NCI-H524 treated with DMSO at 0.1 percent for 48 hours (cell line): ENCODE measurements at places on chromosomes 5 and 9.

DNA sequence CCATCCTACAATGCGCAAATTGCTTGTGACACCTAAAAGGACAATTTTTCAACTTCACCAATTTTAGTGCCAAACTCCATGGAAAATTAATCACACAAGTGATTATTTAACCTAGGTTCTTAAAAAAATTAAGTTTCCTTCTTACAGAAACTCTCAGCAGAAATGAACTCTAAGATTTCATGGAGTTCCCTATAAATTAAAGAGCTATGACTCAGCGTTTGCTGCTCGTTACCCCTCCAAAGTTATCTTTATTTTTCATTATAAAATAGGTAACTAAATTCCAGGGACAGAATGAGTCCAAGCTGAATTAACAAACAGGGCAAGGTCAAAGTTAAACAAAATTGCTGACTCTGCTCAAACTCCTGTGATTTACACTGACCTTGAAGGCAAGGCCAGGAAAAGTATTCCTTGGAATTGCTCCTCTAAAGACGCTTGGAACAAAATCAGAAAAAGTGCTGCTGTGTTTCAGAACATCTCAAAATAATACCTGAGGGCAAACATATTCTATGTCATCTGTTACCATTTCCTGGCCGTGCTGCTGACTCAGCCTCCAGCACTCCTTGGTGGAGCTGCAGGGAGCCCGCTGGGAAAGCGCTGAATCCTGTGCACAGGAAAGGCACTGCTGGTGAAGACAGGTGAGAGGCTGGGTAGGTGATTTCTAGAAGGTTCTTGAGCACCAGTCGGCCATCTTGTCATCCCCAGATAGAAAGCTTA, 2.5 kb upstream of the CMBL start:
- no peak for DNase-seq

GRCh38 chr9:100229561-100229960, 123.2 kb downstream of the TEX10 start:
- DNase-seq, result no peak

GRCh38 chr5:161442471-161442870, 104.1 kb downstream of the GABRB2 start:
- peak; percentile 25 for DNase-seq

DNA sequence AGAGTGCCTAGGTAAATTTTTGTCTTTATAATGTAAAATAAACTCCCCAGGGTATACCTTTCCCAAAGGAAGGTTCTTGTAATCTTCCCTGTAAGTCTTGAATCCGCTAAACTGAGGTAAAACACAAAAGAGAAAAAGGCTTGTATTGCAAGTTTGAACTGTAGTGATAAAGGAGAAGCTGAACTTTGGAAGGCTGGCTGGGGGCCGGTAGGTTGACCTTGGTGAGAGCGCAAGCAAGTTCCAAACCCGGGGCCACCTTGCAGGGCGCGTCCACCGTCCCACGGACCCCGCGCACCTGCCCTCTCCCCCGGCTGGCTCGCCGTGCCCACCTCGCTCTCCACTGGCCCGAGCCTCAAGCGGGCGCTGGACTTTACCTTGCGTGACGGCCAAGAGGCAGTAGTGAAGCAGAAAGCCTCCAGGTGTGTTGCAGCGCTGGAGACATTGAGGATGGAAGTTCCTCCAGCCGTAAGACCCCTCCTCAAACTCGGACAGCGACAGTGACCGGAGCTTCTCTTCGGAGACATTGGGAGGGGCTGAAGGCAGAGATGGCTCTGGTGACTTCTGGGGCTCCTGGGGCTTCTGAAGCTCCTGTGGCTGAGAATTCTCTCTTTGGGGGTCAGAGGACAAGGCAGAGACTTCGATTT, 428 bp downstream of the SLCO4C1 start:
- DNase-seq, result no peak

DNA sequence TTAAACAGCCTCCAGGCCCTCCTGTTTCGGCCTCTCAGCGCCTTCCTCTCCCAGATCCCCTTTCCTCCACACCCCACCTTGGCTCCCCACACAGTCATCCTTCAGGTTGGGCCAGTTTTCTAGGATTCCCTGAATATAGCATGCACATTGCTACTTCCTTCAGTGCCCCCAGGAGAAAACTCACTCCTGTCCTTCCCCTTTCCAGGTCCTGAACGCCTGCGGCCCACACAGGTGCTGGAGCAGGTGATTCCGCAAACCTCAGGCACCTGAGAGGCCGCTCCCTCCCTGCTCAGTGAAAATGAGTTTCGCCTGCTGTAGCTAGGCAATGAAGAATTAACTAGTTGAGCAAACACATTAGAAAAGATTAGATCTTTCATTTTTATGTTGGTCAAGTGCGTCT, 185.0 kb downstream of the MED10 start:
- no peak for DNase-seq

- DNase-seq, result no peak
These were observed 135.4 kb downstream of the UGCG start for GRCh38 chr9:112032009-112032408.

DNA sequence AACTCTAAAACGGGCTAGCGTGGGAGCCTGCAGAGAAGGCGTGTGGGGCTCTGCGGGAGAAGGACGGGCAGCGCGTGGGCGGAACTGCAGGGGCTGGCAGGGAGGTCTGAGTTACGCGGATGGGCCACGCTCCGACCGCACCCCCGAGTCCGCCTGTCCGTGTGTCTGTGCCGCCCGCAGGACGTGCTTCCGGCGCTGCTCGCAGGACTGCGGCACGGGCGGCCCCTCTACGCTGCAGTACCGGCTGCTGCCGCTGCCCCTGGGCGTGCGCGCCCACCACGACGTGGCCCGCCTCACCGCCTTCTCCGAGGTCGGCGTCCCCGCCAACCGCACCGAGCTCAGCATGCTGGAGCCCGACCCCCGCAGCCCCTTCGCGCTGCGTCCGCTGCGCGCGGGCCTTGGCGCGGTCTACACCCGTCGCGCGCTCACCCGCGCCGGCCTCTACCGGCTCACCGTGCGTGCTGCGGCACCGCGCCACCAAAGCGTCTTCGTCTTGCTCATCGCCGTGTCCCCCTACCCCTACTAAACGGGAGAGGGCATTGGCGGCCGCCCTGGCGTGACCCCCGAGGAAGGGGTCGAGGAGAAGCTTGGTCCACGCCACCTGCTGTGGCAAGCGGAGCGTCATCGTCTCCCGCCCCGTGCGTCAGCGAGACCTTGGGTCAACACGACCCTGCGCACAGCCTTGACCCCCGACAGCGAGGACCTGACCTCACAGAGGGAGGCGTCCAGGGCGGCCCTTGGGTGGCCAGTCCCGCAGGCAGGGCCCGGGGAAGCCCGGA, 11.4 kb upstream of the ASS1 start:
- DNase-seq, result no peak

- no peak for DNase-seq
These were observed 419.7 kb upstream of the BRINP1 start for GRCh38 chr9:119788921-119789320.

- DNase-seq, result no peak
These were observed 75.6 kb downstream of the C7 start for GRCh38 chr5:40984884-40985283.

- no peak for DNase-seq
These were observed 441.3 kb upstream of the PIK3R1 start for GRCh38 chr5:67774267-67774552.

GRCh38 chr5:36683821-36684434, 77.5 kb downstream of the SLC1A3 start:
- DNase-seq, result no peak

DNA sequence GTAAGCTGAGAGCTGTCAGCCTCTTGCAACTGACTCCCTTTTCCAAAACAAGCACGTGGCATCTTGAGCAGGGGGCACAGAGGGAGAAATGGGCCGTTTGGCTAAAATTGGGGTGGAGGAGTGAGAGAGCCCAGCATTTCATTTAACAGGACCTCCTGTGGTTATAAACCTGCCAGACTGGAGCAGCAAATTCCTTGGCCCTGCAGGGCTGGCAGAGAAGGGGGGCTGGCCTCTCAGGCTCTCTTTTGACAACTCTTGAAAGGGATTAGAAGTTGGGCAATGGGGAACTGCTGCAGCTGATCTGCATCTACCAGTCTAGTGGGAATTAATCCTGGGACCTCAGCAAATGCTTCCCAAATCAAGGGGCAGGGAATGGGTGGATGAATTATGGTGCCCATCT, 7.2 kb upstream of the POU4F3 start:
- DNase-seq, result peak; percentile 81

DNA sequence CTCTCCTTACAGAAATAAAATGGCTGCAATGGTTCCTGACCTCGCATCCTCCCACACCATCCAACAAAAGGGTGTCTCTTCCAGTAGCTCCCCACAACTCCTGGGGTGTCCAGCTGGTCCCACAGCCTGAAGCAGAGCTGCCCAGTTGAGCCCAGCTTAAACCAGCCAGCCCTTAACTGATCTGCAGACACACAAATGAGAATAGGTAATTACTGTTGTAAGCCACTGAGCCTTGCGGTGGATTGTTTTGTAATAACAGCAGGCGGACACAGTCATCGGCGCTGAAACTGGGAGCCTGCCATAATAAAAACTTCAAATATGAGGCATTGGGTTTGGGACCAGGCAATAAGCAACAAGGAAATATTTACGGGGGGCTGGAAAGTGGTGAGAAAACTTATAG, 10.4 kb upstream of the ZBTB43 start:
- no peak for DNase-seq

DNA sequence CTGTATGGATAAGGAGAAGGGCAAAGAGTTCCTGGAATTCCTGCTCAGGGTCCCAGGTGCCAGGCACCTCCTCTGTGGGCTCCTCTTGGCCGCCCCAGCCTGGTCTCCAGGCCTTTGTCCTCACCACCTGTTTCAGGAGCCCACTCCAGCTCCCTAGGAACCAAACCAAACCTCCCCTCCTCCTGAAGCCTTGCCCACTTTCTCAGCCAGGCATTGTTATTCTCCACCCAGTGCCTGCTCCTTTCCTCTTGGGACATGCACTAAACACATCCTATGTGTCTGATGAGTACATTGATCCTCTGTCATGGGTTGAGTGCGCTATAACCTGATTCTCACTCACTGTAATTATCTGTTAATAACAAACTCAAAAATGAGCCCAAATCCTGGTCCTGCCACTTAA, 189.8 kb downstream of the SPOCK1 start:
- no peak for DNase-seq

GRCh38 chr9:107455425-107456135, 34.0 kb downstream of the KLF4 start:
- no peak for DNase-seq

DNA sequence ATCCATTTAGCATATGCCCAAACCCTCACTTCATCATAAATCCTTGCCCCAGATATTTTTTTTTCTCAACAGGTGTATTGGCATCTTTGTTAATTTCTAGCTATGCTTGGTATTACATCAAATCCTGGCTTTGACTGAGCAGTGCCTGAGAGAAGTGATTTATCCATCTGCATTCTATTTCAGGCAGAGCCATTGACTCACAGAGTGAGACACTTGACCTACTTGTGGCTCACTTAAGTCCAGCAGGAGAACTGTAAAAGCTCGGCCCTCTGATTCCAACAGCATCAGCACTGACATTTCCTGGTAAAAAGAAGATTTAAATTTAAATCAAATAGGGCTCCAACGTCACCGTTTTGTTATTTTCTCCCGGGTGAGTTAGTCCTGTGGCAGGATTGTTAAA, 93.4 kb downstream of the PLK2 start:
- DNase-seq, result no peak

DNA sequence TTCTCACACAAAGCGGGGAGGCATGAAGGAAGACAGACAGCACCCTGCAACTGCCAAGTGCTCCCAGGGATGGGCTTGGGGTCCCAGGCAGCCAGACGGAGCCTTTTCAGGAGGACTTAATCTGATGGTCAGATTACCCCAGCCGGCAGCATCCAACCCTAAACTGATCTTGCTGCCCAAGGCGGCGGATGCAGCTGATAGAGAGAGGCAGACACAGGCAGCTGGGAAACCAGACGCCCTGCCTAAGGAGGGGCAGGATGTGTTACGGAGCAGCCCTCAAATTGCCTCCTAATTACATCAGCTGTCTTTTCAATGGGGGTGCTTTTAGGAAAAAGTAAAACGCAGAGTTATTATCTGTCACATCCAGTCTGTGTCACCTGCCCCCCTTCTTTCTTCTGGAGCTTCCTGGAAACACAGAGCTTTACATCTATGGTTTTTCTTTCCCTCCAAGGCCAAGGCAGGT, 190.9 kb upstream of the PANK3 start:
- DNase-seq, result peak; percentile 27

- no peak for DNase-seq
These were observed 68.9 kb downstream of the FAT2 start for GRCh38 chr5:151522226-151522625.

GRCh38 chr5:44862808-44863207, 54.1 kb downstream of the MRPS30 start:
- no peak for DNase-seq

- DNase-seq, result no peak
These were observed 58.7 kb downstream of the RAB3C start for GRCh38 chr5:58641533-58641932.

DNA sequence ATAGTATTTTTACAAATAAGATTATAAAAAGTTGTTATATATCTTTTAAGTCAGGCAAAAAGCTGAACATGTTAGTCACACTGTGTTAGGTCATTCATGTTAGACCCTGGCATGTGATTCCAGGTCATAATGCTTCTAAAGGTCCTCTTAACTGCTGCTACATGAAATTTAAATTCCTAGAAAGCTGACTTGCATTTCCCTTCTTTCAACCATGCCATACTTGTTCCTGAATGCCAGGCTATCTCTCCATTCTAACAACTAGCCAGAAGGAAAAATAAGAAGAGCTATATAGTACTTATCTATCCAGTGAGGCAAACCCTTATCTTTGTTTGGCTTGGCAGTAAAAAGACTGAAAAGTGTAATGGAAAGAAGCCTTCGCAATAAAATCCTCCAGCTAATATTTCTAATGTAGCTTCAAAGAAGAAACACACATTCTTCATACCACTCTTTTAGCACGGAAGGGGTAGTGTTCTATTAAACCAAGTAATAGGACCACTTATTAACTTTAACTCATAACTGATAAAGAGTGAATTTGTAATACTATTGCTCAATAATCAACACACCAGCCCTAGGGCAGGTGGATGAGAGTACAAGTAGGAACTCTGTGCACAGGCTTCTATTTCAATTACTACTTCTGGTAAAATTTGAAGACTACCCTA, 310.2 kb downstream of the PDE4D start:
- no peak for DNase-seq

DNA sequence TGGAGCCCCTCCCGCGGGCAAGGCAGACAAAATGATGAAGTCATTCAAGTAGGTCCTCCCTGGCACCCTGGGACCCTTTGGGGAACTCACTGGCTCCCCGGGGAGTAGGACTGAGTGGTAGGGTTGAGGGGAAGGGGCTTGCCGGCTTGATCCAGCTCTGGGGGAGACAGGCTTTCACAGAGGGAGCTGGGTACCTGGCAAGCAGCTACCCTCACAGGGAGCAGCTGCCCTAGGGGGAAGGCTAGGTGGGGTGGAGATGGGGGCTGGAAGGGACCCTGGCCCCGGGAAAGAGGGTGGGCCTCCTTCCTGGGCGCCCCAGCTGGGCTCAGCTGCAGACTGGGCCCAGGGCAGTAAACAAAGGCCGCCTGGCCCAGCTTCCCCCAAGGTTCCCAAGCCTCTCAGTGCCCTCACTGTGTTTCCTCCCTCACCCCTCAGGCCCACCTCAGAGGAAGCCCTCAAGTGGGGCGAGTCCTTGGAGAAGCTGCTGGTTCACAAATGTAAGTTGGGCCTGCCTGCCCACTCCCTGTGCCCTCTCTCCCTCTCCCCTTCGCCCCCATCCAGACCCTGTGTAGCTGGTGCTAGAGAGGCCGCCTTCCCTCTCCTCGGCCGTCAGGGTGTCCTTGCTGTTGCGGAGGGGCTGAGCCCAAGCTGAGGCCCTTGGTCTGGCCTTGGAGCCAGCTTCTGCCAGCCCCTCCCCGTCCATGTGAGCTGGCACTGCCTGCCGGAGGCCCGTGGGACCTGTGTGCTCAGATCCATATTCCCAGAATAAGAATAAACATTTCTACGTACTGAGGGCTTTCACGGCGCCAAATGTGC, 131.2 kb downstream of the RGS3 start:
- DNase-seq, result no peak
